Activated CD4-positive, alpha-beta T cell treated with anti-CD3 and anti-CD28 coated beads, Interleukin-2, Interleukin-6, amounts not matched to agents 100 ng/mL and 50 ng/mL, durations not matched to agents 16 hours and 8 hours (primary cell): ENCODE measurements at places on chromosomes 7 and 10.

- no peak for DNase-seq
Observed at GRCh38 chr7:40720416-40720815, 585.6 kb downstream of the SUGCT start.

DNA sequence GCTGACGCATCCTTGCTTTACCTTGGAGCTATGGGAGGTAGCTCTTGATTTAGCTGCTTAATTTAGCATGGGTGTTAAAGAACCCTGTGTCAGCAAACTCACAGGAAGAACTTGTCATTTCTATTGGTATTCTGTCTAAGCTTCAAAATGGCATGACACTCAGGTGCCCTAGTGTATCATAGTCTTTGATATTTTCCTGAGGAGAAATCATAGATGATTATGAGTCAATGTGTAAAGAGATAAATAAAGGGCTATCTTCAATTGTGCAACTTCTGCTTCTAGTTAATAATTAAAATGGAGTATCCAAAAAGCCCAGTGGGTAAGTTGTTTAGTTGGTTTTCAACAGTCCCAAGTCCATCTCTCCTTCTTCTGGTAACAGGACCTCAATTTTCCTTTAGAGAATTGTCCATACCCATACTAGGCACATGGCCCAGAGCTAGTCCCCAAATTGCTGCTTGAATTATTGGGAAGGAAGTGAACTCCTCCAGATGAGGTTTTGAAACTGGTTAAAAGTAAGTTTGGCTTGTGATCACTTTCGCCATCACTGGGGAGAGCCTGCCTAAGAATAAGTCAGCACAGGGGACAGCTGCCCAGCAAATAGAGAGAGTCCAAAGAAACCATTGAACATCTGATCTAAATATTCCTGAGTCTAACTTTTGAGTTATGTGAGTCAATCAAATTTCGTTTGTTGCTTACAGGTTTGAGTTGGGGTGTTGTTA, 169.0 kb upstream of the PHYHIPL start:
- DNase-seq, result no peak

DNA sequence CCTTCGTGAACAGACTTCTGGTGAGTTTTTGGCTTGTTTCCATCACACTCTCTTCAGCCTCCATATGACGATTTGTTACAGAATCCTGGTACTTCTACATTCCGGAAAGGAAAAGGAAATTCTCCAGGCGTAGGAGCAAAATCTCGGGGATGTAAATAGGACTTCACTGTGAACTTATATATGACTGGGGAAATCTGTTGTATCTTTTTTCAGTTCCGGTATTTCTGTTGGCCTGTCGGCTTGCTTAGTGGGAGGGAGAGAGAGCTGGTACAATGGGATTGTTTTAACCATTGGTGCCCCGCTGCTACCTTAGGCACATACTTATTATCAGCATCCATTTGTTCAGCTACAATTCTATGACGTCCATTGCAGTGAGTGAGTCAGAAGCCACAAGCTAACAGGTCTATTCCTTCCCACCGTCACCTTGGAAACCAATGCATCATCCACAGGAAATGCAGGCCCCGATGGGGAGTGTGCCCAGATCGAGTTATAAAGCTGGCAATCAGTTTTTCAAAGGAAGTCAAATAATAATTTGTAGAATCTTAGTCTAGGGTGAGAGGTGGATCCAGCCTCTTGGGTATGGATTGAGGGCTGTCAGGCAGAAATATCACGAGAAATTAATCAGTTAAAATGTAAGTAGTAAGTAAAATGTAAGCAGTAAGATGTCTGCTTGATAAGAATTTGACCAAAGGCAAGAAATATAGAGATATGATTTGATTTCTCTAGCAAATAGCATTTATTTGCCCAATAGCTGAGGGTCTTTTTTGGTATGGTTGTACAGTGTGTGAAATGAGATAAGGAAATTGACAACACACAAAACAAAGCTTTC, 92.0 kb upstream of the MKLN1 start:
- DNase-seq, result peak; percentile 90

GRCh38 chr7:36131499-36131898, 21.6 kb upstream of the EEPD1 start:
- DNase-seq, result no peak

- no peak for DNase-seq
Observed at GRCh38 chr10:59079386-59080226, 96.8 kb upstream of the PHYHIPL start.

GRCh38 chr10:24414597-24414996, 205.7 kb downstream of the KIAA1217 start:
- DNase-seq, result no peak

GRCh38 chr7:7335215-7335614, 152.9 kb downstream of the C1GALT1 start:
- no peak for DNase-seq

DNA sequence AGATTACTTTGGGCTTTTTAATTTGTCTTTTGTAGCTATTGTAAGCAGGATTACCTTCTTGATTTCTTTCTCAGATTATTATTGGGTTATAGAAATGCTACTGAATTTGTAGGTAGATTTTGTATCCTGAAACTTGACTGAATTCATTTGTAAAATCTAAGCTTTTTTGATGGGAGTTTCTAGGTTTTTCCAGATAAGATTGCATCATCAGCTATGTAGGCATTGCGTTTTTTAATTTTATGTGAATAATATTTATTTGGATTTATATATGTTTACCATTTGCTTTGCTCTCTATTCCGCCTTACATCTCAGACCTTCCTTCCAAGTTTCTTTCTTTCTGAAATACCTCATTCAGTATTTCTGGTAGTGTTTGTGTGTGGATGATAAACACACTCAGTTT, 351.7 kb upstream of the ANKRD30A start:
- no peak for DNase-seq

DNA sequence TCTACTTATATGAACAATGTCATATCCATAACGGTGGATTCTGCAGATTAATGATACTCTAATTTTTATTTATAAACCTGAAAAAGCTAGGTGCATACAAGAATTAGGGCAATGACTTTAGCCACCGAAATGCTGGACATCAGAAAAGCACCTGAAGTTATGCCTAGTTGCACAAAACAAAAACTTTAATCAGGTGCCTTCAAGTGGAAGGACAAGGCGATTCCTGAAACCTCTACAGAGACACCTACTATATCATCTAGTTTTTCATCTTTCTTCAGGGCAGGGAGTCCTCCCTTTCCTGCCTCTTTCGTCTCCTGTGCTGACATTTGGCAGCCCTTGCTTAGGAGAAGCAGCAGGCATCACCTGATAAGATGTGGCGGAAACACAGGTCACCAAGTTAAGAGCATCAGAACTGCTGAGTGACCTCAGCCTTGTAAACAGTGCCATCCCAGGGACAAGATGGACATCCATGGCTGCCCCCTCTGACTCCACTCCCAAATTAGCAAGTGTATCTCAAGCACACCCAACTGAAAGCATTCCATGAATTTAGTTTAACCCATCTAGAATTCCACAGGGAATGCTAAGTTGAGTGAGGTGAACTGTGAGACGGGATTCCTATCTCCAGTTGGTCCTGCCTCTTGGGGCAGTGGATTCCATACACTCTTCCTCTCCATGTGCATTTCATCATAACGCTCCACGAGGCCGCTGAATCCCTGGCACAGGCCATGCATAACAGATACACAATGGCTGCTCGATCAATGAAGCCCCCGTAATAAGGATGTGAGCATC, 5.8 kb downstream of the ITPRIP start:
- DNase-seq, result no peak

DNA sequence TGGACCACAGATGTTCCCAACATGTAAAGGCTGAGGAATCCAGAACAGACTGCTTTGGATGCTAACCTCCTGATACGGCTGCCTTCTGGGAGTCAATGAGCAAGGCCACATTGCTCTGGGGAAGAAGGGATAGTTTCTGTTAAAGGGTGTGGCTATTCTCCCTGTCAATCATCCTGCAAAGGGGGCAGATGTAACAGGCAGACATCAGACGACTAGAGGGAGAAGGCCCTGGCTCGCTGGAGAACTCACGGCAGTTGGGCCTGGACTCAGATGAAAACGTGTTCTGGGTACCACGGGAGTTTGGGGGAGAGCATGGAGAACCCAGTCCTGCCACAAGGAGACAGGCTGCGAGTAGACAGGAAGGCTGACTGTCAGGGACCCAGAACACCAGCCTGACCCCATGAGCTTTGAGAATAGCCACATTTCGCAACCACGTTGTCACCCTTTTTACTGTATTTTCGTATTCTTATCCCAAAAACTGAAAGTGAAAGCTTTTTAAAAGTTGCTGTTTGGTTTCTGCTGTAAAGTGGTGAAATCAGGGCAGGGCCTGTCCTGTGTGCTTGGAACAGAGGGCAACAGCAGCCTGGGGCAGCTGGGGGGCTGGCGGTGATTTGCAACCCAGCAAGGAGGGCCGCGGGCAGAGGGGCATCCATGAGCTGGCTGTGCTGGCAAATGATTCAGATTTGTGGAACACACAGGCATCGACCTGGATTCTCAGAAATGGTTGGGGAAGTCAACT, 95.3 kb downstream of the MYOF start:
- peak; percentile 55 for DNase-seq

DNA sequence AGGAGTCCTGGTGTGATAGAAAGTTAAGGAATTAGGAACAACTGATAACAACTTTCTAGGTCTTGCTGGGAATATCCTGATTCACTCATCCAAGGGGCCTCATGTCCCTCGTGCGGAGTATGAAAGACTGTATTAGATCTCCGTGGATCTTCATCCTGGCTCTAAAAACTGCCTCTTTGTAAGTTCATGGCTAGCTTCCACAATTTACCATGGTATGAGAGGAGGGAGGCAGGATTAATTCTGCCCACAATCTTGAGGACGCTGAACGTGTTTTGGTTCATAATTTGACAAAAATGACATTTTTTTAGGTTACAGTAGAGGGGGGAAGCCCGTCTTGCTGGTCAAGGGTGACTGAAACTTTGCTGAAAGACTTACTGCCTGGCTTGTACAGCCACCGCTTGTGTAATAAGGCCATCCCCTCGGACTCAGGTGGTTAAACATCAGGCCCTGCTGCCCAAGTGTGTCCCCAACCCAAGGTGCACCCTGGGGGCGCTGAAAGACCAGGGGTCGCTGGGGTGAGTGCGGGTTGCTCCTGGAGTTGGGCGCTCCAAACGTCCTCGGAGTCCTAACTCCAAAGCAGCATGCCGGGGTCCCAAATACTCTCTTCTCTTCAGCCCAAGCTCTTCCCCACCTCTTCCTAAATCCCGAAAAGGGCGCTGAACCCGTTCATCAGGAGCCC, 733 bp downstream of the HIBADH start:
- peak; percentile 21 for DNase-seq

DNA sequence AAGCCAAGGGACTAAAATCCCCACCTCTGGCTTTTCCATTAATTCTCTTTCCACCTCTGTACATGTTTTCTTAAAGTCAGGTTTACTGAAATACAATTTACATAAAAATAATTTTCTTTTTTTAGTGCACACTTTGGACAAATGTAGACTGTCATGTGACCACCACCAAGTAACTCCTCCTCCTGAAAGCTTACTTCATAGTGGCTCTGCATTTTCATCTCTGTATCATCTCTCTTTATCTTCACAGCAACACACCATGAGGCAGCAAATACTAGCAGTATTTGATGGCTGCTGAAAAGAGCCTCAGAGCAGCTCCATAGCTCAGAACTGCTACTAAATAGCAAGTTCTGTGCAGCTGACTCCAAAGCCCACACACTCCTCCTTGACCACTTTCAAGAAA, 17.3 kb downstream of the WDFY4 start:
- DNase-seq, result no peak

DNA sequence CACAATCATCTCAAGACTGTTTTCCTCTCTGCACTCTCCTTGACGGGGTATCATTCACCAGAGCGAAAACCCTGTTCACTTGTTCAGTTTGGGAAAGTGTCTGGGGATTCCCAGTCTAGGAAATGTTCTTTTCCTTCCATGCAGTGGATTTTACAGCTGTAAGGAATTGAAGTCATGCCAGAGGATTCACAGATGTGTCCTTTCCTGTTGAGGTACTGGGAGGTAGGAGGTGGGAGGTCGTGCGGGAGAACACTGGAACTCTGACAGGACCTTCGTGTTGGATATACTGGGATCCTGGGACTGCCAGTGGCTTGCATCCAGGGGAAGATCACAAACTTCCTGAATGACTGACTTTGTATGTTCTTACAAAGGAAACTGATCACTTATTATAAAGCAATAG, 185.5 kb downstream of the BMPER start:
- no peak for DNase-seq

GRCh38 chr10:85761906-85762445, 604.6 kb downstream of the GRID1 start:
- DNase-seq, result no peak

DNA sequence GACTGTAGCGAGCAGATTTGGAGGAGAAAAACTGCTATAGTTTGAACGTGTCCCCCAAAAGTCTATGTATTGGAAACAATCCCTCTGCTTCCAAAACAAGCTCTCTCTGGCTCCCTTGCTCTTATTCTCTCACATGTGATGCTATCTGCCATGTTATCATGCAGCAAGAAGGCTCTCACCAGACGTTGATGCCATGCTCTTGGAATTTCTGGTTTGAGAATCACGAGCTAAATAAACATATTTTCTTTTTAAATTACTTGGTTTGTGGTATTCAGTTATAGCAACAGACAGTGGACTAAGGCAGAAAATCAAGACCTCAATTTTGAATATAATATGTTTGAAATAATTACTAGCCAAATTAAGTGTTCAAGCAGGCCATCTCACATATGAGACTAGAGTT, 17.5 kb upstream of the GNAT3 start:
- no peak for DNase-seq

GRCh38 chr10:70441161-70441894, at the start of gene NODAL:
Gene NODAL (minus strand): TSS chr10:70441681. CDS start chr10:70441667, 14 bp downstream.
- DNase-seq, result no peak

GRCh38 chr7:140141256-140141655, 35.5 kb downstream of the KDM7A start:
- no peak for DNase-seq

GRCh38 chr7:43905956-43906330, 453 bp downstream of the URGCP start:
- DNase-seq, result peak; percentile 22

- no peak for DNase-seq
Observed at GRCh38 chr10:79073784-79074432, 5.1 kb downstream of the ZMIZ1 start.
